ENCODE measurements at places on chromosomes 4 and X. TPM values are rescaled to one million over a fixed set of nuclear protein-coding genes. Genes with fewer than 3 reads are reported as not detected.

SPANXB1 gene
- total RNA-seq: not detected

MGARP gene
- not detected for total RNA-seq

CCNB3 gene
- under 0.01 TPM for total RNA-seq

ARHGAP24 gene
- 8.2 TPM for total RNA-seq

STOX2 gene
- 4.5 TPM for total RNA-seq

MAGEA3 gene
- not detected for total RNA-seq

ANK2 gene
- total RNA-seq: 5.8 TPM

VSIG4 gene
- not detected for total RNA-seq

ZNF157 gene
- 0.24 TPM for total RNA-seq

FGFR3 gene
- 118 TPM for total RNA-seq

CENPVL1 gene
- not detected for total RNA-seq

TNIP3 gene
- not detected for total RNA-seq

EPHA5 gene
- total RNA-seq: under 0.01 TPM

TRIM61 gene
- total RNA-seq: under 0.01 TPM

CSAG3 gene
- total RNA-seq: not detected

JADE3 gene
- total RNA-seq: 6.7 TPM

SHROOM2 gene
- 4.6 TPM for total RNA-seq

GATA1 gene
- total RNA-seq: not detected

NDUFB11 gene
- total RNA-seq: 43.3 TPM

MCF2 gene
- under 0.01 TPM for total RNA-seq

AMER1 gene
- total RNA-seq: 1.4 TPM

PDCL2 gene
- total RNA-seq: 0.24 TPM

CHIC1 gene
- total RNA-seq: 3.4 TPM

UCP1 gene
- under 0.01 TPM for total RNA-seq
